ENCODE measurements at places on chromosomes 3 and 15.

DNA sequence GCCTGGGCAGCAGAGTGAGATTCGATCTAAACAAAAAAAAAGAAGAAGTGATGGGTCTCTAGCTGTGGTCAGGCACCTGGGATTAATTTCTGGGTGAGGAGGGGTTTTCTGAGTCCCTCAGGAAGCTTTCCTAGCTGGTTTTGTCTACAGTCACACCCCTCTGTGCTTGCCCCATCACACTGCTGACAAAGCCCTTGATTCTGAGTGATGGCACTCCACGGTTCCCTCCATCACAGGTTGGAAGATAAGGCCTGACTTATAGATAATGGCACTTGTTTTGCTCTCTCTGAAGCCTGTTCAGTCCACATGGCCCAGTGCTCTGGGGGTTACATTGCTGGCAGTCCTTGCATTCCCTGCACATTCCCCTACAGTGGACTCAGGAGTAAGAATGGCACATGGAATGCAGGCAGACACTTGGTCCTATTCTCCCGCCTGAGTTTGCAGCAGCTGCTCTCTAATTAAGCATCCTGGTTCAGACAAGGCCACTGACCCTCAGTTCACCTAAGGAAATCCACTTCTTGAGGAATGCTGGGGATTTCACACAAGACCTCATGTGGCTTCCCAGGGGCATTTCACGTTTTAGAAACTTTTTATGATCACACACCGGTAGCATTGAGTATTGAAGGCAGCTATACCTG lies 81.0 kb upstream of the NMNAT3 start:
- DNase-seq, result no peak

- peak; percentile 97 for DNase-seq
Measured at GRCh38 chr15:88913017-88913849, at the start of gene MFGE8. TSS of gene MFGE8 (minus strand) at chr15:88913379. CDS start at chr15:88913319, 60 bp downstream.

DNA sequence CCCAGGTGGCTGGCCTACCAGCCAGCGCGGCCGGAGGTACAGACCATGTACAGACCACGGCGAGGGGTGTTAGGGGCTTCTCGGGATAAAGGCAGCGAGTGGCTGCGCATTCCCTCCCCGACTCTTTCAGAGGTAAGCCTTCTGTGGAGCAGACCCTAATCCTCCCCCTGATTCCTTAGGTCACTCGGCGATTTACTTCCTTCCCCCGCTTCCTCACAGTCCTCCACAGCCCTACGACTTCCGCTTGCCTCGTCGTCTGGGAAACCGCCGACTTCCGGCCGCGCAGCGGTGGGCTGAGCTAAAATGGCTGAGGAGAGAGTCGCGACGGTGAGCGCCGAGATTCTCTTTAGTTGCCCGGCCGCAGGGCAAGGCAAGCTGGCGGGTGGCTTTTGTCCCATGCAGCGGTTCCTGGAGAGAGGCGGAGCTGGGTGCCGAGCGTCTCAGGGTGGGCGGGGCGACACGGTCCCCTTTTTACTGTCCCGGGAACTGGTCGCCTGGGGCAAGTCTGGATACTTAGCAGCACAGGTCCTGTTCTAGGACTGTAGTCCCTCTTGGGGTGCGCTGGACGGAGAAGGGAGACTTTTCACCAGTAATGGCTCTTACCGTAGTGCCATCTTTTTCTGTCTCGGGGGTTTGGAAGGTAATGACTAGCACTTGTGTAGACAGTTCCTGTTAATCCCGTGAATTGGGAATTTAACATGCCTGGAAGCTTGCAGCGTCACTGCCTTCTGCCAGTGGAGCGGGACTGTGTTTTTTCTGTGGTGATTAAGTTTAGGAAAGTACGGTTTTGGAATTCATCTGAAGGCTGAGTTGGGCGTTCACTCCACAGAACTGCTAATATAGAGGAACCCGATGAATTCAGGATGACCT lies at the start of the genes BBS4 and HIGD2B:
BBS4 (plus strand) TSS at position 283 of the 870 bp plus-strand sequence; CDS start at position 304, 21 bp downstream.
HIGD2B (minus strand) TSS at position 258 of the 870 bp plus-strand sequence. CDS start 9,808 bp downstream, outside the sequence.
- DNase-seq, result peak; percentile 100

- DNase-seq, result no peak
Measured at GRCh38 chr15:44094781-44095180, 100.3 kb downstream of the FRMD5 start.
